Activated B cell treated with CpG ODN at 0.5 μM for 24 hours (primary cell): ENCODE measurements at places on chromosomes 7 and 10. TPM values are rescaled to one million over a fixed set of nuclear protein-coding genes. Genes with fewer than 3 reads are reported as not detected.

Gene SH2D4B
- total RNA-seq, result 0.07 TPM in 1 of 2 replicates, not detected in the other

Gene EGR2
- 6.1 and 9.4 TPM in 2 replicates for total RNA-seq

Gene CALCR
- total RNA-seq, result not detected in 2 replicates

Gene NUTM2E
- total RNA-seq, result 0.44 and 0.58 TPM in 2 replicates

- no peaks in the 10 kb centered on the region for H3K36me3 ChIP-seq
- no peak for DNase-seq
- H3K27me3 ChIP-seq, result no peaks in the 10 kb centered on the region
- no peak overlapping the region for H3K4me3 ChIP-seq
- no peak overlapping the region for H3K27ac ChIP-seq
Measured at GRCh38 chr10:131279516-131279915, 32.0 kb downstream of the TCERG1L start.

DNA sequence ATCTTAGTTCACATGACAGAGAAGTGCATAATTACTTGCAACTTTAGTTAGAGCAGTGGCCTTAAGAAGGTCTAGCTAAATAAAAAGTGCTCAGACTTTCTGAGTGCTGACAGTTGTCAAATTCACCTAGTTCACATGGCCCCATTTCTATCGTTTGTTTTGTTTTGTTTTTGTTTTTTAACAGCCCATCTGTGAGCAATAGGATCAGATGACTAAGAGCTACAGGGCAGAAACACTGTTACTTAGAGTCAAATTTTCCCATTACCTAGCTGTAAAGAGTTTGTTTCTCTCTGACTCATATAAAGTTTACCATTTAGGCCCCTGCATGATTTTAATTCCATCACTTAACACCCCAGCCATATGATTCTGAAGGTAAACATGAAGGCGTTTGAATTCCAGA is 18.8 kb downstream of the CAV1 start:
- H3K4me1 ChIP-seq, result peaks cover 8% of the 10 kb centered on the region
- no peaks in the 10 kb centered on the region for H3K36me3 ChIP-seq
- H3K27ac ChIP-seq, result no peak overlapping the region
- no peak overlapping the region for H3K4me3 ChIP-seq
- peaks cover 12% of the 10 kb centered on the region for H3K27me3 ChIP-seq

- H3K4me3 ChIP-seq, result peak overlapping the region; percentile 65
- no peak for DNase-seq
- H3K4me1 ChIP-seq, result peaks cover 92% of the 10 kb centered on the region
- H3K27ac ChIP-seq, result peak overlapping the region; percentile 89
Measured at GRCh38 chr10:14588084-14588937, 186.4 kb downstream of the FAM107B start.

DNA sequence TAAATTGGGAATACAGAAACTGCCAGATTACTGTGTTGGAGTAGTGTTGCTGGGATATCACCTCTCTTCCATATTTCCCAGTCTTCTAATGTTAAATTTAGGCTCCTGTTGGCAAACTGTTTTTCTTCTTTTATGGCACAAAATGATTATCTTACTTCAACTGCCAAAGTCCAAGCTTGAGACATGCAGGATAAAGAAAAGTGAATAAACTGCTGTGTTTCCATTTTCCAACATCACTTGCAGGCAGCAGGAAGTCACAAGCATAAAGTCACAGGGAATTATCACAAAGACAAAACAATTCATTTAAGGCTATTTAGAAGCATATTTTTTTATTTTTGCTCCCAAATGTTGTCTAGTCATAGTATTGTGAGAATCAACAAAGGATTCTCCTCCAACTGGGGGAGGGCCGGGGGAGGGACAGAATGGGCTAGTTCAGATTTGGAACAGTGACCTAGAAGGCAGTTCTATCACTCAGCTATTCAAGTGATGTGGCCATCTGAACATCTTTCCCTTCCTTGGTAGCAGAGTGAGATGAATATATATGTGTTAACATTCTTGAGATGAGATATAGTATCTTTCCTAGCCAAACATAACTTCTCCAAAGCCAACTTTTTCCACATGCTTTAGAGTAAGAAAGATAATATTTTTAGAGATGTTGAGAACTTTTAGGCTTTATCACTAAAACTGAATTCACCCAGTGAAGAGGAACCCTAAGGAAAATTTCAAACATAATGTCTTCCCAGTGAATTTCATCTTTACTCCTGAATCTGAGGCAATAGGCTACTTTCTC is 364.7 kb downstream of the CTNNA3 start:
- H3K4me3 ChIP-seq, result no peak overlapping the region
- DNase-seq, result no peak
- H3K27me3 ChIP-seq, result no peaks in the 10 kb centered on the region
- H3K4me1 ChIP-seq, result no peaks in the 10 kb centered on the region
- no peak overlapping the region for H3K27ac ChIP-seq
- no peaks in the 10 kb centered on the region for H3K36me3 ChIP-seq

DNA sequence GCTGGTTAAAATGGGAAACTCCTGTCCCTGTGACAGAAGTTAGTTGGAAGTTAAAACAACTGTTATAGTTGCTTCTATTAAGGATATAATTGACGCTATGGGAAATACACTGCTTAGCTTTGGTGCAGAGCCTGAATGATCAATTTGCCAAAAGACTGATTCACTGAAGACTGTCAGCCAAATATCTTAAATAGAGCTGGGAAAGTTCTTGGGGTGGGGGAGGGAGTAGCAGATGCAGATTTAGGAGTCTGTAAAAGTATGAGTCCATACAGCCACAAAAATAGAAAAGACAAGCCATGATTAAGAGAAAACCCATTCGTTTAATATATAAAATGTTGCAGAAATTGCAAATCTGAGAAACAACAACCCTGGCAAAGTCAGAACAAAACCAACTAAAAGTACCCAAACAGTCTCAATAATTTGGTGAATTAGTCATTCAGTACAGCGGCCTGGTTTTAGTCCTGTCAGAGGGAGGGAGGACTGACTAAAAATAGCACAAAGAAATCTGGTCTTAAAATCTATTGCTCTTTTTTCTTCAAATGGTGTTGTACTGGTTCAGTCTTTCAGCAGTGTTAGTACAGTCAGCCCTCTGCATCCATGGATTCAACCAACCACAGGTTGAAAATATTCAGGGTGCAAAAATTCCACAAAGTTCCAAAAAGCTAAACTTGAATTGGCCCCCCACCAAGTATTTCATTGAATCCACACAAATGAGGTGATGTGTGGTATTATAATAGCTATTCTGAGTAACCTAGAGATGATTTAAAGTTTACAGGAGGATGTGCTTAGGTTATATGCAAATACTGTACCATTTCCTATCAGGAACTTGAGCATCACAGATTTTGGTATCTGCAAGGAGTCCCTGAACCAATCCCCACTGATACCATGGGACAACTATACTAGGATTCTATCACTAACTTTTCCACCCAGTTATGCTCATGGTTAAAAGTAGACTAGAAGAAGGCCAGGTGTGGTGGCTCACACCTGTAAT is 30.0 kb downstream of the STK17A start:
- no peaks in the 10 kb centered on the region for H3K27me3 ChIP-seq
- H3K4me1 ChIP-seq, result peaks cover 60% of the 10 kb centered on the region
- peak overlapping the region; percentile 86 for H3K27ac ChIP-seq
- peaks cover 76% of the 10 kb centered on the region for H3K36me3 ChIP-seq

GRCh38 chr10:60009710-60010383 is 103.5 kb upstream of the CCDC6 start:
- no peak overlapping the region for H3K4me3 ChIP-seq
- peaks cover 12% of the 10 kb centered on the region for H3K27me3 ChIP-seq
- no peaks in the 10 kb centered on the region for H3K36me3 ChIP-seq
- H3K27ac ChIP-seq, result no peak overlapping the region
- no peaks in the 10 kb centered on the region for H3K4me1 ChIP-seq
- no peak for DNase-seq

GRCh38 chr10:126734967-126735366 is 64.5 kb upstream of the C10orf90 start:
- DNase-seq, result no peak
- H3K4me3 ChIP-seq, result no peak overlapping the region
- no peaks in the 10 kb centered on the region for H3K27me3 ChIP-seq
- no peaks in the 10 kb centered on the region for H3K4me1 ChIP-seq

GRCh38 chr7:45146531-45147379 is 10.8 kb upstream of the RAMP3 start:
- no peak overlapping the region for H3K4me3 ChIP-seq
- H3K27me3 ChIP-seq, result peaks cover 32% of the 10 kb centered on the region
- H3K36me3 ChIP-seq, result no peaks in the 10 kb centered on the region
- no peak overlapping the region for H3K27ac ChIP-seq
- no peaks in the 10 kb centered on the region for H3K4me1 ChIP-seq
- no peak for DNase-seq

DNA sequence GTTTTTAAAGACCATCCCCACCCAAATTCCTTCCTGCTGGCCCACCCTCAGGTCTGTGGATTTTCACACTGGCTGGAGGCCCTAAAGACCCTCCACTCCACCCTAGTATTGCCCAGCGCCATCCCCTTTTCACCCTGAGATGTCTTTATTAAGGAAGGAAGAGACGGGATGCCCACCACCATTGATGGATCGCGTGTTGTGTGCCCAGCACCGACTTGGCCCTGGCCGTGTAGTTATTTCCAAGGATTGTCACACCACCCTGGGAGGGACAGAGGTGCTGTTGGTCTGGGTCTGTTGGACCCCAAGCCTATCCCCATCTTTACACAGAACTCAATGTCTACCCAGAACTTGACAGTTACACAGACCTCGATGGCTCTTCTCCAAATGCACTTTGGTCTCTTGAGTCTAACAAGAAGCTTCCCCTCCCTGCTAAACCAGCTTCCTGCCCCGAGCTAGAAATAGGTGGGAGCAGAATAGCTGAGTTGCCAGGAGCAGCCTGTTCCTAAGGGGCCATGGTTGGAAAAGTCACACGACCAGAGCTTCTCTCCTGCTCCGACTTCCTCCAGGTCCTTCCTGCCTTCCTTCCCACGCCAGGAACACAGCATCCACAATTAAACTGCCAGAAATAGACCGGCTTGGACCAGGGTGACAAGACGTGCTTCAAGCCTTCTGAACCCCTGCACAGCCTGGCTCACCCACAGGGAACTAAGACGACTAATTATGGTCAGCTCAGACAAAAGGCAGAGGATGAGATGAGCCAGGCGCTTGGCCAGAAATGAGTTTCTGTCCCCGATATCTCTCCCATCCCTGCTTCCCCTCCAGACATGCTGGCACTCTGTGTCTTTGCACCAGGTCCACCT is 139.5 kb upstream of the CHST15 start:
- H3K4me1 ChIP-seq, result peaks cover 3% of the 10 kb centered on the region
- H3K36me3 ChIP-seq, result no peaks in the 10 kb centered on the region
- H3K27me3 ChIP-seq, result no peaks in the 10 kb centered on the region
- no peak overlapping the region for H3K4me3 ChIP-seq
- H3K27ac ChIP-seq, result no peak overlapping the region

DNA sequence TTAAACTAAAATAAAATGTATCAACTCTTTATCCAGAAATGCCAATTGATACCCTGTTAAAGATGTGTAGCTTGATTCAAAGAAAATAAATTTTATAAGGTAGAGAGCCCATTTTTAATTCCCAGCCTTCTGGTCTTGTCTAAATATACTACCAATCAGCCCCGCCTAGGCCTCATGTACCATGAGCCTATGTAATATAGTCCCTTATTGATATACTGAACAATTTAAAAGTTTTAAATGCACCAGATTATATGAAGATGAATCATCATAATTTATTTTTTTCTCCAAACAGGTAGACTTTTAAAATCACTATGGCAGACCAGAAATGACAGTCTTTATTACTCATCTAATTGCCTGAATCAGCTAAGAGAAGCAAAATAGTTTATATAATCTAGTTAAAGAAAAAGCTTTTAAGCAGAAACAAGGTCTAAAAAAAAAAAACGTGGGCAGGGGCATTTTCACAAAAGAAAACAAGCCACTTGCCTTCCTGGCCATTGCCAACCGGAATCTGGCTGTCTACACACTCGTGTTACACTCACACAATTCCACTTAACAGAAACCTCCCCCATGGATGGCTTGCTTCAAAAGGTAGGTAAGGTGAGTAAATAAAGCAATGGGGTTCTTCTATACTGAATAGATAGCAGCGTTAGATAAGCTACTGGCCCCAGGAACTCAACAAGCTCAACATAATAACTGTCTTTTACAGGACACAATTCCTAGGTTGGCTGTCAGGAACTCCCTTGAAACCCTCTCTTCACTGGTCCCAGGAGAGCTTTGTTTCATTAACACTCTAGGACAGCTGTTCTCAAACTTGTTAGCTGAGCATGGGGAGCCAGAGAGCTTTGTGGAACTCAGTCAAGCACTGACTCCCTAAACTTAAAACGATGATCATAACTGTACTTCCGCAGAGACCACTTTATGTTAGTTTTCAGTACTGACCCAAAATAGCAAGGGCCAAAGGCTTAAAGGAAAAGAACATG is 37.2 kb downstream of the RAPGEF5 start:
- peaks cover 2% of the 10 kb centered on the region for H3K4me1 ChIP-seq
- no peaks in the 10 kb centered on the region for H3K27me3 ChIP-seq
- no peak overlapping the region for H3K27ac ChIP-seq
- H3K36me3 ChIP-seq, result peaks cover 3% of the 10 kb centered on the region
